ENCODE measurements at places on chromosomes 16 and 17. TPM values are rescaled to one million over a fixed set of nuclear protein-coding genes. Genes with fewer than 3 reads are reported as not detected.
A peak's percentile ranks its signal among the peaks of the same experiment; 100 is the strongest.

DNA sequence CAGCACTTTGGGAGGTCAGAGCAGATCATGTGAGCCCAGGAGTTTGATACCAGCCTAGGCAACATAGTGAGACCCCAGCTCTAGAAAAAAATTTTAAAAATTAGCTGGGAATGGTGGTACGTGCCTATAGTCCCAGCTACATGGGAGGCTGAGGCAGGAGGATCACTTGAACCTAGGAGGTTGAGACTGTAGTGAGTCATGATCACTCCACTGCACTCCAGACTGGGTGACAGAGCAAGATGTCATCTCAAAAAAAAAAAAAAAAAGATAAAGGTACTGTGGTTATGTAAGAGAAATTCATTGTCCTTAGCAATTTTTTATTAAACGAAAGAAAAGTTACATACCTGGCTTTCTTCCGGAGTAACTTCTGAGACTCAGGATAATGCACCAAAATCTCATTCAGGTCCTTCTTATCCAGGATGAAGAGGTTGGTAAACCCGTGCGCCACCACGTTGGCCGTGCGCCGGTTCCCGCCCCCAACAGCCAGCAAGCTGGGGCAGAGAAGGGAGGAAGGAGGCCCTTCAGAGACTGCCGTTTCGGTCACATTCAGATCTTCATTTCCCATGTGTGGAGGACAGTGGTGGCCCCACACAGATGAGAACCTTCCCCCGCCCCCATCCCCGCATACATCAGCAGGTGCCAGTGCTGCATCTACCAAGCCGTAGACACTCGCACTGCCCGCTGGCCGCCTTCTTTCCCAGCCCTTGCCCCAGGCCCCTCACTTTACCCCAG lies 73.7 kb downstream of the CNGB1 start:
- DNase-seq = no peak

DNA sequence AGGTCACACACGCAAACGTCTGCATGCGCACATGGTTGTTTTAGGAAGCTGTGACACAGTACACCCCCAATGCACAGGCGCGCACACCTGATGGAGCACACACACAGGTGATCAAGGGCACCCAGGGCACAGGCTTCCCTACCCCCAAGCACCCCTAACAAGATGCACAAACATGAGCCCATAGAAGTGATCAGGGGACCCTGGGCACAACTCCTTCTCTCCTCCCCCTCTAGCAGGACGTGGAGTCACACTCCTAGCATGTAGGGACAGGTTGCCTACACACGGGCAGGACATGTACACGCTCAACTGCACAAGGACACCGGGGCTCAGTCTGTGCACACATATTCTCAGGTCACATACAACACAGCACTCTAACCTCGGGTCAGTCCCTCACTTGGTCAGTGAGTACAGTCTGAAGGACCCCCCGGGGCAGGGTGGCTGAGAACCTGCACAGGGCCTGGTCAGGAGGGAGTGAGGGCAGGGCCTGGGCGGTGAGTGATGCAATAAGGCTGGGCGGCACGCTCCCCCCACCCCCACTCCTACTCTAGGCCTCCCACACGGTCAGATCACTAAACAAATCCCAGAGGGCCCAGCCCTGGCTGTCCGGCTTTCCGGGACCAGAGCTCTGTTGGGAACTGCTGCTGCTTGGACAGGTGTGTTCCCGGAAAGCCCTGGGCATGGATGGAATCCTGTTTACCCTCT lies 751 bp upstream of the DOC2B start:
- DNase-seq = no peak

- no peak for DNase-seq
Measured at GRCh38 chr17:21177854-21178600, 35.9 kb downstream of the TMEM11 start.

- DNase-seq = peak; percentile 74
Measured at GRCh38 chr17:50949128-50949988, 83.2 kb upstream of the TOB1 start.

- DNase-seq = no peak
Measured at GRCh38 chr16:77579351-77579891, 142.9 kb upstream of the NUDT7 start.

DNA sequence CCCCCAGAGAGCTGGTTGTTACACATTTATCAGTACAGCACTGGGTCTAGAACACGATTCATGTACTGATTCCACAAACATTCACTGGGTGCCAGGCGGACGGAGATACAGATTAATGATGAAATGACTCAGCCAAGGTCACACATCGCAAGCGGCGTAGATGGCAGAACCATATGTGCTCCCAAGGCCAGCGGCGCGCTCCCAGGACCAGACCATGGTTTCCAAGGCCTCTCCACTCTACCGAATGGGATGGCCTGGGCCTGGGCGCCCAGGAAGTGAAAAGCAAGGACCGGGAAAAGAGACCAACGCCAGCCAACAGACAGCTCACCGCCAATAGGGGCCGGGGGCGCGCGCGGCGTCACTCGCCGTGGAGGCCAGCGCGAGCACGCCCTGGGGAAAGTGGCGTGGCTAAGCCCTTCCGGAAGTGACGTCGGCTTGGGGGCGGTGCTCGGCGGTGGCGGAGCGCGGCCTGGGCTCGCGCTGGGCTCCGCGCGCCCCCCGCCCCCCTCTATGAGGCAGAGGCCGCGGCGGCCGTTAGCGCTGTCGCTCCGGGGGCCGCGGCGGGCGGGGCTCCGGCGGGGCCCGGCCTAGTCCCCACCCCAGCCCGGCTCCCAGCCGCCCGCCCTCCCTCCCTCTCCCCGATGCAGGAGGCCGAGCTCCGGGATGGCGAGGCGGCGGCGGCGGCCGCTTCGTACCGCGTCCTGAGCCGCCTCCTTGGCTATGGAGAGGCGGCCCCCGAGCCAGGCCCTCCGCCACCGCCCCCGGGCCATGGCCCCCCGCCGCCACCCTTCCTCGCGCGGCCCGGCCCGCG lies at the start of gene SOCS7:
TSS of gene SOCS7 (plus strand) at position 433 of the 811 bp plus-strand sequence. CDS start at position 642, 209 bp downstream.
- peak; percentile 95 for DNase-seq

DNA sequence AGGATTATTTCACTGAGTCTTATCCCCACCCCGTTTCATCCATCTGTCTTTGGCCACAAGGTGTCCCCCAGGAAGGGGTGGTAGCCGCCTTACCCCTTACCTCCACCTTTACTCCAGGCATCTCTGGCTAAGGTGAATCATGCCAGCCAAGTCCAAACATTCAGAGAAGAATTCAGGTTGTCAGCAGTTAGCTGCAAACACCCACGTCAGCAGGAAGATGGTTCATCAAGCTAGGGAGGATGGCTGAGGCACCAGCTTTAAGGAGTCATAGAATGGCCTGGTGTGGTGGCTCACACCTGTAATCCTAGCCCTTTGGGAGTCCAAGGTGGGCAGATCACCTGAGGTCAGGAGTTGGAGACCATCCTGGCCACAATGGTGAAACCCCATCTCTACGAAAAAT lies 61.0 kb downstream of the RBFOX1 start:
- DNase-seq = no peak

DNA sequence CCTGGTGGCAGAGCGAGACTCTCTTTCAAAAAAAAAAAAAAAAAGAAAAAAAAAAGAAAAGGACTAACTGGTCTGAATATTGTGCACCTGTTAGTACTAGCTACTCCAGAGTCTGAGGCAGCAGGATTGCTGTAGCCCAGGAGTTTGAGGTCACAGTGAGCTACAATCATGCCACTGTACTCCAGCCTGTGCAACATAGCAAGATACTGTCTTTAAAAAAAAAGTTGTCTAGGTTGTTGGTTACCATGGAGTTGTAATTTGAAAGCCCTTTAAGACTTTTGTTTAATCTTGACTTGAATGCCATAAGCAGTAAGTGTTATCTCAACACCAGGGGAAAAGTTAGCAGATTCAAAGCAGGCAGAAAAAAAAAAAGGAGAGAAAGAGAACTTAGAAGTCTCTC lies 10.9 kb upstream of the C16orf54 start:
- no peak for DNase-seq

DNA sequence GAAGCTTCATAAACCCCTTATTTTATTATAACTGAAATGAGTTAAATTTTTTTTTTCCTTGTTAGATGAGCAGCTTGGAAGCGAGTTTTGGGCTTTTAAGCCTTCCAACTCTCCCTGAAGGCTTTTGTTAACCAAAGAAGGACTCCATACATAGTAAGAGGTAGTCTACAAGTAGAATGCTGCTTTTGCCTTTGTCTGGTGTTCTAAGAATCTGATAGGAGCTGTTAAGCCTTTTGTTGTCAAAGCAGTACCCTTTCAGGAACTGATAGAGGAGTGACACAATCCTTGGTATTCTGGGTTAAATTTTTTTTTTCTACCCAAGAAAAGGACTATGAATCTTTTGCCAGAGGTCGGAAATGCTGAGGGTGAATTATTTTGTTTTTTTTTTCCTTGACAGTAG lies 26.1 kb downstream of the MAP2K4 start:
- DNase-seq = no peak

DNA sequence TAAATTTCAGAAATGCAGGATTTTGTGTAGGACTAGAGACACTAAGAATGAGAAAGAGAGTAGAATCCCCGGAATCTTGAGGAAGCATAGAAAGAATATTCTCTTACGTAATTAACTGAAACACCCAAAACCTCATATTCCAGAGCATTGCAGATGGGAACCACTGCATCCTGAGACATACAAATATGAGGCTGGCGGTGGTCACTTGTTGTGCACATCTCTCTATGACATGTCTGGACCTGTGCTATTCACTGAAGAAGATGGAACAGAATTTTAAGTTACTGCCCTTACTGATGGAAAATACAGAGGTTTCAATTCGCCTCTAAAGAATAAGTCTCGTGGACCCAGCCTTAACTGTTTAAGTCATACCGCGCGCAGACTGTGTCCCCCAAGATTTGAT lies 806 bp downstream of the RAD51C start:
- DNase-seq = no peak

DNA sequence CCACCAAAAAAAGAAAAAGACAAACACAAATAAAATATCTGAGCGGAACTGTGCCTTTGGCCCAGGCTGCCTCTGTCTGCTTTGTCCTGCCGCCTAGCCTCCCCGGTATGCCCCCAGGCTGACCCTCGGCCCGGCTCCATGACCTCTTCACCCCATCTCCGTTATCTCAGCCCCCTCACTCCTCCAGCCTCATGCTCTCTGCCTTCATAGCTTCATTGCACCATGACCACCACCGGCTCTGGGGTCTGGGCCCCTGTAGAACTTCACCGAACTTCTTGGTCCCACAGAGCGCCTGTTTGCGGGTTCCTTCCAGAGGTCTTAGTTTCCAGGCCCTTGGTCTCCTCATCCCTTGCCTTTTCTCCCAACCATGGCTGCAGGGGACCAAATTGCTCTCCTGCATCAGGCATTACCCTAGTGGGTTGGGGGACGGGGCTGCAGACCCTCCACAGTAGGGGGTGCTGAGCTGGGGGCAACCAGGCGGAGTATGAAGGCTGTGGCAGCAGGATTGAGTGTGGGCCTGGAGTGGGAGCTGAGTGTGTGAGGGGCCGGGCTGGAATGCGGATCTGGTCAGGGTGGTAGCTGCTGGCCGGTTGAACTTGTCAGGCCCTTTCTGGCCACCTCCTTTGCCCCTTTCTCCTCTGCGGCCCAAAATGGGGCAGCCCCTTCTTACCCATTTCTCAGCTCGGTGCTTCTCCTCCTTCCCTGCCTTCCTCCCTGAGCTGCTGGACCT lies 6.9 kb downstream of the HIRIP3 start:
- DNase-seq = no peak

The YBX2 gene
- total RNA-seq = 17.9 TPM

The BOLA2B gene
- 67.8 TPM for total RNA-seq

The MMP2 gene
- total RNA-seq = 153 TPM

The CLDN6 gene
- total RNA-seq = not detected

The PMP22 gene
- total RNA-seq = 54.2 TPM

The ZNF764 gene
- total RNA-seq = 12.7 TPM

The KCNJ2 gene
- 17.3 TPM for total RNA-seq

The HLF gene
- 34.9 TPM for total RNA-seq

The CENPT gene
- total RNA-seq = 36.6 TPM

The KCNJ12 gene
- total RNA-seq = 1.1 TPM

The TAT gene
- total RNA-seq = 0.51 TPM

The KRTAP9-8 gene
- not detected for total RNA-seq

The ACAP1 gene
- 9.2 TPM for total RNA-seq
